ENCODE measurements at places on chromosomes 7 and 10.

GRCh38 chr7:5693529-5693928 lies 87.9 kb downstream of the RNF216 start:
- DNase-seq, result no peak

DNA sequence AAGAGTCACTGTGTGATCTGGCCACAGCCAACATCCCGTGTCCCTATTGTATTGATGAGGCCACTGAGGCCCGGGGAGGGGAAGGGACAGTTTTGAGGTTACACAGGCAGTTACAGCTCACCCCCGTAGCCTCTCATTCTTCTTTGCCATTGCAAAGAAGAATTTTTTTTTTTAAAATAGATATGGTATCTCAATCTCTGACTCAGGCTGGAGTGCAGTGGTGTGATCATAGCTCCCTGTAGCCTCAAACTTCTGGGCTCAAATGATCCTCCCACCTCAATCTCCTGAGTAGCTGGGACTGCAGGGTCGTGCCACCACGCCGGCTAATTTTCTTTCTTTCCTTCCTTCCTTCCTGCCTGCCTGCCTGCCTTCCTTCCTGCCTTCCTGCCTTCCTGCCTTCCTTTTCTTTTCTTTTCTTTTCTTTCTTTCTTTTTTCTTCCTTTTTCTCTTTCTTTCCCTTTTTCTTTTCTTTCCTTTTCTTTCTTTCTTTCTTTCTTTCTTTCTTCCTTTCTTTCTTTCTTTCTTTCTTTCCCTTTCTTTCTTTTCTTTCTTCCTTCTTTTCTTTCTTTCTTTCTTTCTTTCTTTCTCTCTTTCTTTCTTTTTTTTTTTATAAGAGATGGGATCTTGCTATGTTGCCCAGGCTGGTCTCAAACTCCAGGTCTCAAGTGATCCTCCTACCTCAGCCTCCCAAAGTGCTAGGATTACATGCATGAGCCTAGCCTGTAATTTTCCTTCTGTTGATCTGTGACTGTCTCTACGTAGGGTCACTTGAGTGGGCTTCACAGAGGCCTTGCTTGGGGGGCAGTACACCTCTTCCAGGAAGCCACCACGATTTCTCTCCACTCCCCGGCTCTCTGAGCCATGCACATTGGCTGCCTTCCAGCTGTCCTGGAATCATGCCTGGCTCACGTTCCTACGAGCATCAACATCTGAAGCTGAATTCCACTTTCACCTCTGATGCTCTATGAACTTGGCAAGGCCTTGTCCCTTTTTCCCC lies 31.3 kb downstream of the TMEM270 start:
- no peak for DNase-seq

GRCh38 chr7:131124001-131124629 lies 203.6 kb upstream of the MKLN1 start:
- no peak for DNase-seq

GRCh38 chr7:82152858-82153257 lies 290.7 kb downstream of the CACNA2D1 start:
- no peak for DNase-seq

DNA sequence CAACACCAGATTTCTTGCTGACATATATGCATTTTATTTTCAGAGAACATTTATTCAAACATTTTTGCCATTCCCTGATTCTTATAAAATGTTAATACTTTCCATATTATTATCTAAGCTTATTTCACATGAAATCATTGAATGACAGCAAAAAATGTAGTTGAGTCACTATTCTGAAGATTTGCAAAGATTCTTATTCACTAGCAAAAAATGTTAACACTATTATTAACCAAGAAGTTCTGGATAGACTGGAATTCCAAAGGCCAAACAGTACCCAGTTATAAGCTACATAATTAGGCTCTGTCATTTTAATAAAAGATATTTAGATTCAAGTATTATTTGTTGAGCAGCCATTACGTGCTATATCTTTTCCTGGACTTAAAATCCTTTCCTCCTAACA lies 4.3 kb downstream of the GSTO2 start:
- DNase-seq, result no peak

DNA sequence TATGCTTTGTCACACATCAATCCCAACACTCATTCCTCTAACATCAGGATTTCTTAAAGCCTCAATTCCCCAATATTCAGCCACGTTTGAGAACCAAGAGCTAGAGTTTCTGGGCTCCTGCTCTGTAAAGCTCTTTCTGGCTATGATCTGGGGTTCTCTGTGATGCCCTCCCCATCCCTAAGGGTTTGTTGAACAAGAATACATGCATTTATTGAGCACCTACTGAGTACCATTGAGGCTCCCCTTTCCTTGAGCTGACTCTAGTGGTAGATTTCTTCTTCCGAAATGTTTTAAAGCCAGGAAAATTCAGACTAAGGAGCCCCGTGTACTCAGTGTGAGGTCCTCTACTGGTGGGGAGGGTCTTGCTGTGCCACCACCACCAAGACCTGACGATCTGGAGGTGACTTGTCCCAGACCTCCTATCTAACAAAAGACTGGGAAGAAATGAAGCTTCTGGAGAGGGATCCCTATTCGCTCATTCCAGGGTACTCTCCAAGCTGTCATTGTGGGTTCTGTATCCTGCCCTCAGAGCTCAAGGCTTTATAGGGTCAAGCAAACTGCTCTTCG lies 23.1 kb upstream of the SRGN start:
- no peak for DNase-seq

DNA sequence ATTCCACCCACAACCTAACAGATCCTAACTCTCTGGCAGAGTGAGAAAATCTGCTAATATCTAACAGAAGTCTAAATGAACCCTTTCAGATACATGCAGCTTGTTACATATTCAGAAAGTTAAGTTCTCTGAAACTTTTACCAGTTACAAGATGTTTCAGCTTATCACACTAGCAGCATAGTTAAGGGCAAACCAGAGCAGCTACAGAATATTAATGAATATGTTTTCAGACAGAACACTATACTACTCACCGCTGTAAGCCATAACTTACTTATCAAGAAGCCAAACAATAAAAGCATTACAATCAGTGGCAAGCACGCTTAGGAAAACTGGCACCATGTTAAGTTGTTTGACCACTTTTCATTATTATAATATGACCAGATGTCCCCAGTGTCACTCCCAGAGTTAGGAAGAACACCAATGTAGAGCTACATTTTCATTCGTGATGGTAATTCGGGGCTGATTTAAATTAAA lies 2.7 kb downstream of the ITGB1 start:
- no peak for DNase-seq

- DNase-seq, result no peak
Observed at GRCh38 chr10:71116426-71116825, 95.9 kb upstream of the UNC5B start.

DNA sequence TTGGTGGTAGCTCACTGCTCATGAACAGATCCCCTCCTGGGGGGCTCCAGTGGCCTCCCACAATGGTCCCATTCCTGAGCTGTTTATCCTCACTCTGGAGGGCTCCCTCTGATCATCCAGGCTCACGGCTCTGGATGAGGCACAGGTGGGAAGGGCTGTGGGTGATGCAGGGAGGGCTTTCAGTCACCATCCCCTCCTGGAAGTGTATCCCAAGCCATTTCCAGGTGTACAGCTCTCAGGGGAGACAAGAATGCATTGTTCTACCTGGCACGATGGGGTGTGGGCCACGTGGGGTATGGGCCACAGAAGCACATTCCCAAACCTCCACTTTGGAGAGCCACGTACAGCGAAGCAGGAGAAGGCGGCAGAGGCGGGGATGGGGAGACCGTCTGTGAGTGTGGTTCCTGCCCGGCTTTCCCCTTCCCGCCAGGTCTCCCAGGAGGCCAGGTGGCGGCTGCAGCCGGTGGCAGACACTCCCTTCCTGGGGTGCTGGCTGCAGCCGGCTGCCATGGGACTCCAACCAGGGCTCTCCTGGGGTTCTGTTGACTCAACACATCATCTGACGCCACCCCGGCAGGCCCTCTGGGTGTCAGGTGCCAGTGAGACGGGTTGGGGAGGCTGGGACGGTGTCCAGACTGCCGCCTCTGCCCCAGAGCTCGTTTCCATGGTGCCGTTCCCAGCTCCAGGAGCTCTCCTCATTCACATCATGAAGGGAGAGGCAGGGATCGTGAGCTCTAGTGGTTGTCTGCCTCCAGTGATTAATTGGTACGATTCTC lies 169.7 kb upstream of the RHEB start:
- no peak for DNase-seq

DNA sequence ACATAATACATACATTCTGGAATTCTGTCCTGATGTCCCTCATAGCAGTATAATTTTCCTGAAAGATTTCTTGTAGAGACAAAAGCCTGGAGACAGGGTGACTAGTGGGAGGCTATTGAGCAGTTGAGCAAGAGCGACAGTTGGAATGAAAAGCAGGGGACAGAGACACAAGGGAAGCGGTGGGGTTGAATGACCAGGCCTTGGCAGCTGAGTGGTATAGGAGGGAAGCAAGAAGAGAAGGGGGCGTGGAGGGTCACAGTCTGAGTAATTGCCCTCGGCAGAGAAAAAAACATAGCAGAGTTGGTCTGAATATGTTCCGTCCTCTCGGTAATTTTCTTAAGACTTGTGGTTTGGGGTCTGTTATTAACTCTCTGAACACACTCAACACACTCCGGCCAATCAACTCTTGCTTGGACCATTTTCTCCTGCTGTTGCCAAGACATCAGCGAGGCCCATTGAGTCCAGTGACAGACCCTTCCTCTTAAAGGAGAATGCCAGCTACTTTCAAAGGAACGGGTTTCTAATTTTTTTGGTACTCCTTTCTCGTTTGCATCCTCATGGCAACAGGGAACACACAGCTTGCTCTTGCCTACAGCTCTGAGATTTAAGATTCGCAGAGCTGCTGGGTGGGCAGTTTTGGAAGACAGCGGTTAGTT lies 5.3 kb upstream of the ACTR3B start:
- no peak for DNase-seq

GRCh38 chr10:73857446-73857845 lies 16.9 kb downstream of the CAMK2G start:
- no peak for DNase-seq

GRCh38 chr7:79982141-79982770 lies 152.4 kb upstream of the GNAI1 start:
- DNase-seq, result no peak

- DNase-seq, result no peak
Observed at GRCh38 chr7:23075571-23075970, 30.0 kb upstream of the KLHL7 start.

DNA sequence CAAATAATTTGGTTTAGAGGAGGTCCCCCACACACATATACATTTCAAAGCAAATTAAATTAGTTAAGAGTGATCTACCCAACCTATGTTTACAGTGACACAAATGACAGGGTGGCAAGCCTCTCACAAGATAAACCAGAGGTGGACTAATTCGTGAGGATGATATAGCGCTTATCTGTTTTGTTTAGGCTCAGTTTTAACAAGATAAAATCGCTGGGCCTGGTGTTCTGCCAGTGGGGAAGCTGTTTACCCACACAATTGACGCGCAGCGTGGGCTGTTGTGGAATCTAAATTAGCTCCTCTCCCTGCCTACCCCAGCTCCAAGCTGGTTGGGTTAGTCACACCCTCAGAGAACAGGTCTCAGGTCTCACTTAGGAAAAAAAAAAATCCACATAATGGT lies 16.7 kb upstream of the PLXNA4 start:
- DNase-seq, result no peak

DNA sequence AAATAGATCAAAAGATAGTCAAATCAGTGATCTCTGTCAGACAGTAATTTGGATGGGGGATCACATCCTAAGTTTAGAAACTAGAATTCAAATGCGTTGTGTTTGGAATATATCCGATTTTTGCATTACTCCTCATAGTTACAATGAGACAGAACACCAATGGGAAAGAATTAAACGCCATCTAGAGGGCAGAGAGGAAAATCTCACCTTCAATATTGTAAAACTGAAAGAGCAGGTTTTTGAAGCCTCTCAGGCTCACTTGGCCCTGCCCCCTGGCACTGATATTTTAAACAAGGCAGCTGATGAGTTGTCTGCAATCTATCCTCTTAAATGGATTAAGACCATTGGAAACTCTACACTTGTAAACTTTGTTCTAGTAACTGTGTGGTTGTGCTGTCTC lies 17.7 kb downstream of the FRG2B start:
- DNase-seq, result no peak

Measured in stimulated activated CD8-positive, alpha-beta memory T cell treated with anti-CD3 and anti-CD28 coated beads, Interleukin-4, amount 100 ng/mL, for 1 hour (primary cell).